ENCODE measurements at places on chromosomes 11 and 22.

DNA sequence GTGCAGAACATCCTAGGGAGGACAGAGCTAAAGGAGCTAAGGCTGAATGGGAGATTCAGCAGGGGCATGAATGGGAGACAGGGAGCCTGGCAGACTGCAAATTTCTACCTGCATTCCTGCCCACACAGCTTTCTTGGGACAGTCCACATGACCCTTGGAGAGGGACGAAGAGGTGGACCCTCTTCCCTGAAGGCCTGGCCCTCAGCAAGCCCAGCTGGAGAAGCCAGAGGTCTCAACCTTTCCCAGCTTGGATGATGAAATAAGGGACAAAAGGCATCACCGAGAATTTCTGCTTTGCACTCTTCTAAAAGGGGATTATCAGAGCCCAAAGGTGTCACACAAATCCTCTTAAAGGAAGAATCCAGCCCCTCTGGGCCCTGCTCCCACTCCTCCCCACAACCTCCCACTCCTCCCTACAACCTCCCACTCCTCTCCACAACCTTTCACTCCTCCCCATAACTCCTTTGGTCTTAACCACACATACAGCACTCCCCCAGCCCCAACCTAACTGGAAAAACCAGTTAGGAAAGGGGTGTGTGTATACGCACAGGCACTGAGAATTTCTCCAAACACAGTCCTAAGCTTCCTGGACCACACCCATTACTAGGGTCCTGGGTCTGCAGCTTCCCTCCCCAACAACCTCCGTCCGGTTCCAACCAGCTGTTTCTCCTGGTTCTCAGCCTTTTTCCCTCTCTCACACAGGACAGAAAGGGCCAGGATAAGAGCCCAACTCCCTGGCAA lies 38.4 kb downstream of the RPL27A start:
- no peak for DNase-seq

DNA sequence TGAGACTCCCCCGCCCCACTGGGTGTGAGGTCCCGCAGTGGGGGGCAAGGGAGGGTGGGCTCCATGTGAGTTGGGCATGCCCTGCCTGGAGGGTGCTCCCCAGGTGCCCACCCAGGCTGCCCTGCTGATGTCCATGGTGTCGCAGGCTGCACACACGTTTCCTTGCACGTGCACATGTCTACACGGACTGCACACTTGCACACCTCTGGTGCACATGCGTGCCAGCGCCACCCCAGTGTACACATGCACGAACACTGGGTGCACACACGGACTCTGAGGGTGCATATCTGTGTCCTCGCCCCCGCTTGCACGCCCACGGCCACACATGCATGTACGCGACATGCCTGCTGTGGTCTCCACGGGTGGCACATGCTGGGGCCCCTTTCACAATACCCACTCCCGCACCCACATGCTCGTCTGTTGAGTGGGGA lies 35.2 kb upstream of the PRODH start:
- peak; percentile 61 for DNase-seq

- peak; percentile 50 for DNase-seq
Measured at GRCh38 chr11:126380909-126381308, 25.4 kb downstream of the ST3GAL4 start.

DNA sequence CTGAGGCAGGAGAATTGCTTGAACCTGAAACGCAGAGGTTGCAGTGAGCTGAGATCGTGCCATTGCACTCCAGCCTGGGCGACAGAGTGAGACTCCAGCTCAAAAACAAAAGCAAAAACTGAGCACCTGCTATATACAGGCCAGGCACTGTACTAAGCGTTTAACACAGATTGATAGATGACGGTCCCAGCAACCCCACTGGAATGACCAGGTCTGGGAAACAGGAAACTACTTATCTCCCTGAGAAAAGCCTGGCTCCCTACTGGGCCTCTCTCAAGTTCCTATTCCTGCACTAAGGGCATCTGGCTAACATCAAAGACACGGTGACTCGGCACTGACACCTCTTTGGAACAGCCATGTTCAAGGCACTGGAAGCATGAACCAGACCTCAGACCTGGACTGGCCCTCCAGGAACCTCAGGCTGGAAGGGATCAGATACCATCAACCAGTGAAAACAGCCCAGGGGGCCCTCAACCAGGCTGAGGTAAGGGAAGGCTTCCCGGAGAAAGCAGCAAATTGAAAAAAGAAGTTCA lies 16.6 kb downstream of the ARAP1 start:
- no peak for DNase-seq

- DNase-seq = peak; percentile 77
Measured at GRCh38 chr11:74844072-74844471, 95.4 kb downstream of the RNF169 start.

DNA sequence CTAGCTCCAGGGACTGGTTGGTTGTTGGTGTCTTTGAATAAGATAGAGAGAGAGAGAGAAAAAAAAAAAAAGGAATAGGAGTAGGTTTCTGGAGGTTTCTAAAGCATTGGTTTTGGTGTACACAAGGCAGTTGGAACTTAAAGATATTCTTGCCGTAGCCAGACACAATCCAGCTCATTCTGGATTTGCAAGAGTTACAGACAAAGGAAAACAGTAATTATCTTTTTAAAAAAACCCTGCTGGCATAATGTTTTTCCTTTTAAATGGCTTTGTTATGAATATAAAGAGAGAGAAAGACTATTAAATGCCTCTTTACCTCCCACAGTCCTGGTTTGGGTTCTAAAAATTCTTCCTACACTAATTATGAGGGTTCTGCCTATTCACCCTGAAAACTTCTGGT lies 120.4 kb upstream of the RAG2 start:
- no peak for DNase-seq

GRCh38 chr22:18035751-18036150 lies 11.4 kb upstream of the MICAL3 start:
- DNase-seq = no peak

GRCh38 chr11:100719362-100719761 lies 32.3 kb downstream of the ARHGAP42 start:
- DNase-seq = no peak

Measured in upper lobe of right lung (tissue), 1 donor.